Aorta (tissue), 5 donors: ENCODE measurements at places on chromosomes 11 and 22.

DNA sequence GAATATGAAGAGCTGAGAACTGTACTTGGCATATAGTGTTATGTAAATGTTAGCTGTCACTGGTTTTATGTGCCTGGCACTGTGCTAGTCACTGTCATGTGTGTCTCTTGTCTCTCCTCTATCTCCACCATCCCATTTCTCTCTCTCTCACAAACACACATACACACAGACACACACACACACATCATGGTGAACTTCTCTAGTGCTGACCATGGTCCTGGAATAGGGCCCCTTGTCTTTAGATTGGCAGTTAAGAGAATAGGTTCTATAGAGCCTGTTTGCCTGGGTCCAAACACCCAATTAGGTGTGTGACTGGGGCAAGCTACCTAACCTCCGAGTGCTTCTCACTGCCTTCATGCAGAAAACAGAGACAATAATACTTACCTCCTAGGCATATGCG lies 109.7 kb upstream of the NARS2 start:
- DNase-seq, result no peak

DNA sequence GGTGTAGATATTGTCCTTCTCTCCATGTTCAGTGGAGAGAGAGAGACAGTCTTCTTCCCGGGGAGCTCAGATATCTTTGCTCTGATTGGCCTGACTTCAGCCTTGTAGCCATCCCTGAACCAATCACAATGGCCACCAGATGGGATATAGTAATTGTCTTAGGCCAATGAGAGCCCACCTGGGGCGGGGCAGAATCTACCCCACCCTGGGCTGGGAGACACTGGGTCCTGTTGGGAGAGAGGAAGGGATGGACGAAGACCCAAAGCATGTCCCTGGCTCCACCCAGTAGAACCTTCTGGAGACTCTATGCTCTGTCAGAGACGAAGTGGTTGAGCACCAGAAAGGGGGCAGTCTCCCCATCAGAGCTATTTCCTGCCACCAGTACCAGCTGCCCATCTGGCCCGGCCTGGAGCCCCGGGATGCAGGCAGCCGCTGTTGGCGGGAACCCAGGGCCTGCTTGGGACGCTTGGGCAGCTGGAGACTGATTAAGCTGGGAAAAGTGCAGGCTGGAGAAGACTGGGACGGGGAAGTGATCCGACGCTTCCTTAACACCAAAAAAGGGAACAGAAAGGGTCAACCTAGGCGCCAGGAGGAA lies 31.6 kb upstream of the CBX7 start:
- DNase-seq, result peak; percentile 69

- no peak for DNase-seq
Measured at GRCh38 chr22:25219948-25220442, 556 bp downstream of the CRYBB2 start.

DNA sequence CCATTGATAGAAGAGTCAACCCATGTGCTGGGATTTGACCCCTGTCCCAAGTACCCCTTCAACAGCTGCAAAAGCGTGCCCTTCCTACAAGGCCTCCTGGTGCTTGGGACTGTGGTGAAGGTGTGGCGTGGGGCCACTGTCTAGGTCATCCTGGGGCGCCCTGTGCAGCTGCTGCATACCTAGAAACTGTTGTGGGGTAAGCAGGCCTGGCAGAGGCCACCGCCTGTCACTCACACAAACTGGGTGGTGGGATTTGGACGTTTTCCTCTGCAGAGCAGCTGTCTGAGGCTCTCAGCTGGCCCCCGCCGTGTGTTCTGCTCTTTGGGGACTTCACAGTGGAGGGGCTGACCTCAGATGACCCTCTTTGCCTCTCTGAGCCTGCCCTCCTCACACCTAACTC lies 69.7 kb downstream of the SCN3B start:
- no peak for DNase-seq

DNA sequence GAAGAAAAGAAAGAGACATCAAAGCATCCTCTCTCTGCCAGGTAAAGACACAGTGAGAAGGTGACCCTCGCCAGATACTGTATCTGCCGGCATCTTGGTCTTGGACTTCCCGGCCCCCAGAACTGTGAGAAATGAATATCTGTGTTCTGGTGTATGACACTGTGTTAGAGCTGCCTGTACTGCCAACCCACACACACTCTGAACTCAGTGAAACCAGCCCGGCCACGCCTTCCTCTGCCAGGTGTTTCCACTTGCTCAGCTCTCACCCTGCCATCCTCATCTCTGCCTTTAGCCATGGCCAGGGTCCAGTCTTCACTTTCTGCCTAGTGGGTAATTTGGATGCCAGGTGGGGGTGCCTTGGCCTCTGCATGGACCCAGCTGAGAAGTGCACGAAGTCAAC lies 24.0 kb downstream of the CBX7 start:
- no peak for DNase-seq

DNA sequence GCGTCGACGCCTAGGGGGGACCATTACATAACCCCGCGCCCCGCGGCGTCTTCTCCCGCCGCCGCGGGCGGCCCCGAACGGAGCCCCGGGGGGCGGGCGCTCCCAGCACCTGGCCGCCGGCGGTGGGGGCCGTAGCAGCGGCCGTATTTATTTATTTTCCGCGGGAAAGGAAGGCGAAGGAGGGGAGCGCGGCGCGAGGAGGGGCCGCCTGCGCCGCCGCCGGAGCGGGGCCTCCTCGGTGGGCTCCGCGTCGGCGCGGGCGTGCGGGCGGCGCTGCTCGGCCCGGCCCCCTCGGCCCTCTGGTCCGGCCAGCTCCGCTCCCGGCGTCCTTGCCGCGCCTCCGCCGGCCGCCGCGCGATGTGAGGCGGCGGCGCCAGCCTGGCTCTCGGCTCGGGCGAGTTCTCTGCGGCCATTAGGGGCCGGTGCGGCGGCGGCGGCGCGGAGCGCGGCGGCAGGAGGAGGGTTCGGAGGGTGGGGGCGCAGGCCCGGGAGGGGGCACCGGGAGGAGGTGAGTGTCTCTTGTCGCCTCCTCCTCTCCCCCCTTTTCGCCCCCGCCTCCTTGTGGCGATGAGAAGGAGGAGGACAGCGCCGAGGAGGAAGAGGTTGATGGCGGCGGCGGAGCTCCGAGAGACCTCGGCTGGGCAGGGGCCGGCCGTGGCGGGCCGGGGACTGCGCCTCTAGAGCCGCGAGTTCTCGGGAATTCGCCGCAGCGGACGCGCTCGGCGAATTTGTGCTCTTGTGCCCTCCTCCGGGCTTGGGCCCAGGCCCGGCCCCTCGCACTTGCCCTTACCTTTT lies at the start of gene EP300:
EP300 (plus strand) TSS at position 570 of the 795 bp plus-strand sequence. CDS start 413 bp downstream, outside the sequence.
- DNase-seq, result peak; percentile 92

DNA sequence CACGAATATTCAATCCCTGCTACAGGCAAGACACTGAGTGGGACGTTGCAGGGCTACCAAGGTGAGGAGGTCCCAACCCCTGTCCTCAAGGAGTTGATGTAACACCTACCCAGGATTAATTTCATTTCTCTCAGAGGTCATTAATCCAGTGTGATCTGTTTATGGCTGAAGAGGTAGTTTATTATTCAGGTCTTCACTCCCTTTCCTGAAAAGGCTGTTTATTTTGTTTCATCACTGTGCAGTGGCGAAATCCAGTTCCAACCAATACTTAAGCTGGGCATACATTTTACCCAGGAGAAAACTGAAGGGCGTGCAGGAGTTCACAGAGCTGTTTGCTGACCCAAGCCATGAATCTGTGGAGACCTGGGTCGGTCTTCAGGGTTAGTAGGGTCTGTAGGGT lies 2.7 kb upstream of the PTPRJ start:
- no peak for DNase-seq

DNA sequence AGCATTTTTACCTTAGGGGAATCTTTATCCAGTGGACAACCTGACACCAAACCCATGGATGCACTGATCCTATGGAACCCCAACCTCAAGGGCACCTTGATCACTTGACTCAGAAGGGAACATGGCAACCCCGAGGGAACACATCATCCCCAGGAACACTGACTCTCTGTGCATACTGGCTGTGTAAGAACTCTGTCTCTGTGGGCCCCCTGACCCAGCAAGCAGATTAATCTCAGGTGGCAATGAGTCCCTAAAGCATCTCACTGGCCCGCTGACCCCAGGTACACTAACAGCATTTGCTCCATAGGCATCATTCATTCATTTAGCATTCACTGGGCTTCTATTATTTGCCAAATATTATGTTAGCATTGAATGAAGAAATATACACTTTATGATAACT lies 16.9 kb downstream of the EIF3F start:
- no peak for DNase-seq

DNA sequence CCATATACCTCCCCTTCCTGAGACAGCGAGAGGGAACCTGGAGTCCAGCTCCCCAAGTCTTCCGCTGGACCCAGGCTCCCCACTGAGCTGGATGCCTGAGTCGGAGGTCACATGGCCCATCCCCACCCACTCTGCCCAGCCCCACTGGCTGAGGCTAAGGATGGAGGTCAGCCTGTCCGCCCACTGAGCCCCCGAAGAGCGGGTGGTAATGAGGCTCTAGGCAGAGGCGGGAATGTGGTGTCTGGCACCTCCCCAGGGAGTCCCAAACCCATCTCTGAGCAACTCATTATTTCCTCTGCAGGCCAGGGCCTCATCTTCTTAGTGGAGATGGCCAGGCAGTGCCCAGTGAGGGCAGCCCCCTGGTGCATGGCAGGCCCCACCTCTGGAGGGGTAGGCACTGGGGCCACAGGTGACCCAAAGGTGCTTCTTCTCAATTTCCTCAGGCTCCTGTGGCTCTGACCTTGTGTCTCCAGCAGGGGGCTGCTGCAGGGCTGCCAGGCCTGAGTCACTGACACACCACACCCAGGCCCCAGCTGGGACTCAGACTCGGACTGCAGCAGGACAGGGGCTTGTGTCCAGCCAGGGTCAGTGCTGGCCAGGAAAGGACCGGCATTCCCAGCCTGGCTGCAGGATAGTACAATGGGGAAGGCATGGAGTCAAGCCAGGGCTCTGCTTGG lies 10.2 kb upstream of the PDE2A start:
- peak; percentile 82 for DNase-seq

GRCh38 chr11:128057786-128058395 lies 529.5 kb downstream of the ETS1 start:
- DNase-seq, result no peak

DNA sequence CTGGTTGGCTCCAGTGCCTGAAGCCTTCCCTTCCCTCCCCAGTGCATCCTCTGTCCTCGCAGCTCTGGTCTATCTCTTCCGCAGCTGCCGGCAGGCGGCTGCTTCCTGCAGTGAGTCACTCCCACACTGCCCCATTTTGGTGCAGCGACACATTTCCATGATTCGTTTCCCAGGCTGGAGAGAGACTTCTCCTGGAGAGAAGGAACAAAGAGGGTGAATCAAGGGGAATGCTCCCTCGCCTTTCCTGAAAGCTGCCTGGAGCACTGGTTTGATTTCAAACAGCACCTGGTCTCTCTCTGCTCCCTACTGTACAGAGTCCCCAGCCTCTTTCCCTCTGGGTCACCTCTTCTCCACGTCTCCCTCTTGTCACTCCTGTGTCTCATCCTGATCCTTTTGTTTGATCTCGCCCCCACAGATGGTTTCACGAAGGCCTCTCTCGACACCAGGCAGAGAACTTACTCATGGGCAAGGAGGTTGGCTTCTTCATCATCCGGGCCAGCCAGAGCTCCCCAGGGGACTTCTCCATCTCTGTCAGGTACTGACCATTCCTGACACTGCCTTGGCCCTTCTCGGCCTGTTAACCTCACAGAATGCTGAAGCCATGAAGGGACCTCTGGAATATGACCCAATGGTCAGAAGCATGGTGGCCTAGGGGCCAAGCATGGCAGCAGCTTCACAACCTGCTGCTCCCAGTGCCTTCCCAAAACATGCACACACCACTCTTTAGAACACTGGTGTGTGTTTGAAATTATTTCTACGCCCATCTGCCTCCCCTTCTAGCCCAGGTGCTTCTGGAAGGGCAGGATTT lies at the start of gene TMA7B:
TMA7B (plus strand) TSS at position 758 of the 808 bp plus-strand sequence. CDS start 3,978 bp downstream, outside the sequence.
- no peak for DNase-seq

GRCh38 chr11:33915526-33915925 lies 23.6 kb upstream of the LMO2 start:
- no peak for DNase-seq

DNA sequence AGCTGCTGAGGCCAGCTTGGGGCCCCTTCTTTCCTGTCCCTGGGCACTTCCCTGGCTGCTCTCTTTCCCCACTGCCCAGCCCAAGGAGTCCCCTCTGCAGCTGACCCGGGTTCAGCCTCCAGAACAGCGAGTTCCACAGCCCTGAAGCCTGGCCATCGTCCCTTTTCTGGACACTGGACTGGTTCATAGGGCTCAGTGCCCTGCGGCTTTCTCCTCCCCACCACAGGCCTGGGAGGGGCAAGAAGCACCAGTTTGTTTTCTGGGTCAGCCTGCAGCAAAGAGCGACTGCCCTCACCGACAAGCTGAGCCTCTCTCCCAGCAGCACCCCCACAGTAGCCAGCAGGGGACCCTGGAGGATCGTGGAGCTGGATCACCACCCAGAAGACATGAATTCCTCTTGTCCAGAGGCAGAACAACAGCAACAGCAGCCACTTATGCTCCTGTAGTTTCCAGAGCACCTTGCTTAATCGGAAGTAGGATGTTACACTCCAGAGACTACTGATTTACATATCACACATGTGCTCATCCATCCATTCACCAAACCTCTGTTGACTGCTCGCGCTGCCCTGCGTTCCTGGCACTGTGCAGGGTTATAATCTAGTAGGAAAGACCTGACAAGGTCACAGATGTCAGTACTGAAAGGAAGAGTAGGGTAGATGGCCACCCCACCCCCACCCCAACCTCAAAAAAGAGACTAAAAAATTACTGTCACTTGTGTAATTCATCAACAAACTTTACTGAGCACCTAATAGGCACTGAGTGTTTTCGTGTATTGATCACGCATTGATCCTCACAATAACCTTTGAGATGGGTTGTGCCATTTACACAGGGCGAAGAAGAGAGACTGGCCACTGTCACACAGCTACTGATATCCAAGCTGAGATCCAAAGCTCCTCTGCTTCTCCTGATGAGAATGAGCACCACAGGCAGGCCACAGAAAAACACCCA lies 13.0 kb upstream of the CXCR5 start:
- DNase-seq, result no peak

- peak; percentile 37 for DNase-seq
Measured at GRCh38 chr22:25364281-25364680, 144.8 kb downstream of the CRYBB2 start.

- no peak for DNase-seq
Measured at GRCh38 chr22:46848197-46848596, 85.7 kb downstream of the TBC1D22A start.

- DNase-seq, result no peak
Measured at GRCh38 chr22:41844513-41844912, 11.6 kb downstream of the SREBF2 start.

- no peak for DNase-seq
Measured at GRCh38 chr11:19658344-19658743, 54.3 kb upstream of the NAV2 start.

DNA sequence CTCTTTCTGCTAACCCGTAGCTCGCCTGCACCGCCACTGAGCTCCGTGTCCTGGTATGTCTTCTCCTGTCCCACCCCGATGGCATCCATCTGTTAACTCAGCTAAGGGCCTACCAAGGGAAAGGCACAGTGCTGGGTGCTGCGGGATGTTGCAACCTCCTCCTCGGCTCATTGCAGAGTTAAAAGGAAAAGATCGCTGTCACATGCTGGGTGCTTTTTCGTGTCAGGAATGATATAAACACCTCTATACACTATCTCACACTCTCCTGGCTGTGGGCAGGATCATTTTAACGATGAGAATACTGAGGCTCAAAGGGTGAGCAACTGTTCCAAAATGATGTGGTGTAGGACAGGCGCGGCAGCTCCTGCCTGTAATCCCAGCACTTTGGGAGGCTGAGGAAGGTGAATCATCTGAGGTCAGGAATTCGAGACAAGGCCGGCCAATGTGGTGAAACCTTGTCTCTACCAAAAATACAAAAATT lies 10.1 kb downstream of the TXN2 start:
- DNase-seq, result no peak
